Lung (tissue), 17 donors: ENCODE measurements at places on chromosomes 4 and X. TPM values are rescaled to one million over a fixed set of nuclear protein-coding genes. Genes with fewer than 3 reads are reported as not detected.

The ASMT gene
- 0.37 TPM for polyA plus RNA-seq

- H3K27me3 ChIP-seq: no peaks in the 10 kb centered on the region
- H3K36me3 ChIP-seq: no peaks in the 10 kb centered on the region
- peak overlapping the region; percentile 91 for H3K27ac ChIP-seq
- DNase-seq: no peak
Measured at GRCh38 chr4:118905566-118905965, 16.9 kb downstream of the SYNPO2 start.

The SHISA3 gene
- polyA plus RNA-seq: 1.00 TPM

The CLGN gene
- 0.87 TPM for polyA plus RNA-seq

- peak; percentile 38 for DNase-seq
- peaks cover 5% of the 10 kb centered on the region for H3K4me1 ChIP-seq
- no peaks in the 10 kb centered on the region for H3K36me3 ChIP-seq
Measured at GRCh38 chr4:20341134-20341738, 89.5 kb downstream of the SLIT2 start.

DNA sequence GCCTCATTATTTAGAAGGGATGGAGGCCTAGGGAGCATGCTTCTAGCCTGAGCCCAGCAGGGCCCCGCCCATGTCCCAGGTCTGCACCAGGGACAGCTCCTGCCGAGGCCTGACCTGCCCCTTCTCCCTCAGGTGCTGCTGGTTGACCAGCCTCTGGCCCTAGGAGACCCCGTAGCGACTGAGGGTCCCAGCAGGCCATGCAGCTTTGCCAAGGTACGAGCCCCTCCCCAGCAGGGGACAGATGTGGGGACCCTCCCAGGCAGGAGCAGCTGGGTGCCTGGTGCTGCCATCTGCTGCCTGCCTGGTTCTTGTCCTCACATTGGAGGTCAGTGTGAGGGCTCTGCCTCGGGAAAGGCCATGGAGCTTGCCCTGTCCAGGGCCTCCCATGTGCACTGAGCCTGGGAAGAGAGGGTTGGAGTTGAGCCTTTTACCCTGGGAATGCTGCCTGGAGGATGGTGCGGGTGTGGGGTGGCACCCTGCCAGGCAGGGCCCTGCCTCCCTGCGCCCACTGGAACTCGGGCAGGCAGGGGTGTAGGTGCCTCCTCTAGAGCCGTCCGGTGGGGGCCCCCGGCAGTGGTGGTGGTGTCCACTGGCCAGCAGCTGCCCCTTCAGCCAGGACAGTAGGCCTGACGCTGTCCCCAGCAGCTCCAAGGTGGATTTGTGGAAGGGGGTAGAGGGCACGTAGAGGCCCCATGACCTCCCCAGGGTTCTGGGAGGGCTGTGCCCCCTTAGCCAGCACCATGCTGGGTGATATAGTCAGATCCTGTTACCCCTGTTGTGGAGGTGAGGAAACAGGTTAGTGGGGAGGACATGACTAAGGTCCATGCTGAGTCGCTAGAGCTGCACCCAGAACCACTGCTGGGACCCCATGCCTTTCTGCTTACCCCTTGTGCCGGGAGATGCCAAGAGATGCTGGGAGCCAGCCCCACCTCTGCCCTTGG is 2.2 kb upstream of the MSANTD1 start:
- no peak for DNase-seq
- no peak overlapping the region for H3K4me3 ChIP-seq
- H3K36me3 ChIP-seq: no peaks in the 10 kb centered on the region
- no peaks in the 10 kb centered on the region for H3K27me3 ChIP-seq

GRCh38 chr4:95249426-95250021 is 299.2 kb downstream of the UNC5C start:
- H3K27ac ChIP-seq: no peak overlapping the region
- no peaks in the 10 kb centered on the region for H3K36me3 ChIP-seq
- H3K4me1 ChIP-seq: no peaks in the 10 kb centered on the region
- H3K27me3 ChIP-seq: no peaks in the 10 kb centered on the region
- no peak for DNase-seq

DNA sequence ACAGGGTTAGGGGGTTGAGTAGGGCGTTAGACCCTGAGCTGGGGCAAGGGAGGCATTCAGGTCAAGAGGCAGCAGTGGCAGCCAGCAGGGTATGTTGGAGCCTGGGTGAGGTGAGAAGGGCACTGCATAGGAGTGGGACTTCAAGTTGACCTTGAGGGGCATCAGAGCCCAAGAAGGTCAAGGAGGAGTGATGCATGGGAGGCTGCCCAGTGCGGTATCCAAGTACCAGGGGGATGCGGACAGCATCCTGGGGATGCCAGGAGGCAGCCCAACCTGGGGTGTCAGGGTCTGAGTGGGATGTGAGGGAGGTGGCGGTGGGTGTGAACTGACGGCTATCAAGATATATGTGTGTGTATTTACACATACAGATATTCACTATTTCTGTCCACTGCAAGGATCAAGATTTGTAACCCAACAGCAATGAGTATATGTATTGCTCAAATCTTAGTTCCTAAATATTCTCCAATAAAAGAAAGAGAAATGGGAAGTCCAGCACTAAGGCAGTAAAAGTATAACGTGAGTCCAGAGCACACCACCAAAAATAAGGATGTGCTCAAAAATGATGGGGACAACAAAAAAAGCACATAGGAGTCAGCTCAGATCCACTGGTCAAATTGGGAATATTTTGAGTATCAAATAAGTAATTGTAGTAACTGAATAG is 9.8 kb upstream of the DCLK2 start:
- DNase-seq: no peak
- H3K4me1 ChIP-seq: no peaks in the 10 kb centered on the region
- H3K27ac ChIP-seq: no peak overlapping the region
- no peaks in the 10 kb centered on the region for H3K36me3 ChIP-seq

The CENPI gene
- 0.76 TPM for polyA plus RNA-seq

- no peaks in the 10 kb centered on the region for H3K4me1 ChIP-seq
- peaks cover 9% of the 10 kb centered on the region for H3K27me3 ChIP-seq
- no peaks in the 10 kb centered on the region for H3K36me3 ChIP-seq
- DNase-seq: peak; percentile 16
Measured at GRCh38 chrX:23394421-23394820, 59.8 kb downstream of the PTCHD1 start.

DNA sequence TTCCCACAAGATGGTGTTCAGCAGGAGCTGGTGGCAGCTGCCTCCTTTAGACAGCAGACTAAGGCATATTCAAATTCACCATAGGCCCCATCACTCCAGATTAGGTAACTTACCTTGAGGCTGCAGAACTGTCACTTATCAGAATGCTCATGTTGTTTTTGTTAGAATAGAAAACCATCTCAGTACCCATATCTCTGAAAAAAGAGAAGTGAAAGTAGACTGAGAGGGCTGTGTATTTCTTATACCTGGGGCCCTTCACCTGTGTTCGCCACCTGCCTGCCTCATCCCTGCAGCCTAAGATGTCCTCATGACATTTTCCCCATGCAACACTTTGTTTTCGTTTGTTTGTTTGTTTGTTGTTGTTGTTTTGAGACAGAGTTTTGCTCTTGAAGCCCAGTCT is 32.9 kb upstream of the SPRY1 start:
- no peaks in the 10 kb centered on the region for H3K4me1 ChIP-seq
- H3K27me3 ChIP-seq: no peaks in the 10 kb centered on the region
- H3K4me3 ChIP-seq: no peak overlapping the region
- no peak overlapping the region for H3K27ac ChIP-seq

The RS1 gene
- polyA plus RNA-seq: 2.7 TPM

- no peak overlapping the region for H3K4me3 ChIP-seq
- peaks cover 7% of the 10 kb centered on the region for H3K27me3 ChIP-seq
- peak; percentile 92 for DNase-seq
Measured at GRCh38 chr4:54226404-54227255, 2.5 kb upstream of the PDGFRA start.

DNA sequence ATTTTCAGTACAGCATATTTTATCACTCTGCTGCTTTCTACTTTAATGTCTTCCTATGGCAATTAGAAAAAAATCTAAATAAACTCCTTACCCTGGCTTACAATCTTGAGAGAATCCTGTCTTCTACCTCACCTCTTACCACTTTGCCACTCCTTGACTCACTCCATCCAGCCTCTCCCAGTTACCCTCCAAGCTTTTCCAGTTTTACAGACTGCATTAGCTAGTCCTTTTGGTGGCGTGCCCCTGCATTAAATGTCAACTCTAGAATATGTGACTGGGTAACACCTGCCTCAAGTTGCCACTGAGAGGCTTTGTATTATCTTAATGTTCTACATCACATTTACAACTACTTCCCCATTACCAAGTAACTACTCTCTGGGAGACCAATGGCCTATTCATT is 7.5 kb upstream of the CDKL2 start:
- no peak overlapping the region for H3K27ac ChIP-seq
- no peak overlapping the region for H3K4me3 ChIP-seq
- no peaks in the 10 kb centered on the region for H3K4me1 ChIP-seq
- no peak for DNase-seq

- no peaks in the 10 kb centered on the region for H3K36me3 ChIP-seq
- H3K4me1 ChIP-seq: no peaks in the 10 kb centered on the region
- DNase-seq: no peak
- H3K4me3 ChIP-seq: no peak overlapping the region
- no peak overlapping the region for H3K27ac ChIP-seq
Measured at GRCh38 chrX:117838581-117839331, 277.9 kb downstream of the KLHL13 start.

DNA sequence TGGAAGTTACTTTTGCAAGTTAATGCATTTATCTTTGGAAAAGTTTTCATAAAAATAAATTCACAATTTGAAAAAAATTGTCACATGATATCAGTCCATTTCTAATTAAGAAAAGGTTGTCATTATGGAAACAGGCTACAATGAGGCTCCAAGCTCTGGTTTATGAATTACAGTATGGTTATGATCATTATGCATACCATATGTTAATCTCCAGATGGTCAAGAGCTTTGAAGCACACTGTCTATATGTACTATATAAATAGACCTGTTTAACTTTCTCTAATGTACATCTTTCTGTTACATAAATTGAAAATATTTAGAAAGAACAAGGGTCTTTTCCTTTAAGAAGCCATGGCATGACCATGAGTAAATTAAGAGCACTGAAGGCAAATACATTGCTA is 2338.8 kb downstream of the PCDH7 start:
- H3K27ac ChIP-seq: no peak overlapping the region
- no peaks in the 10 kb centered on the region for H3K27me3 ChIP-seq
- H3K4me1 ChIP-seq: no peaks in the 10 kb centered on the region
- DNase-seq: no peak
- no peak overlapping the region for H3K4me3 ChIP-seq

DNA sequence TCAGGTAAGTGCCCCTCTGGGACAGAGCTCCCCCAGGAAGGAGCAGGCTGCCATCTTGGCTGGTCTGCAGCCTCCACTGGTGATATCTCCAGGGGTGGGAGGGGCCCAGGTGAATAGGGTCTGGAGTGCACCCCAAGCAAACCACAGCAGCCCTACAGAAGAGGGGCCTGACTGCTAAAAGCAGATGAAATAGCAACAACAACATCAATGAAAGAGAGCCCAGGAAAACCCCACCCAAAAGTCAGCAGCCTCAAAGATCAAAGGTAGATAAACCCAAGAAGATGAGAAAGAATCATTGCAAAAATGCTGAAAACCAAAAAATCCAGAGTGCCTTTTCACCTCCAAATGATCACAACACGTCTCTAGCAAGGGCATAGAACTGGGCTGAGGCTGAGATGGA is 92.5 kb upstream of the PAGE3 start:
- peaks cover 4% of the 10 kb centered on the region for H3K27me3 ChIP-seq
- H3K36me3 ChIP-seq: no peaks in the 10 kb centered on the region
- no peak overlapping the region for H3K27ac ChIP-seq
- H3K4me1 ChIP-seq: no peaks in the 10 kb centered on the region
- DNase-seq: no peak

DNA sequence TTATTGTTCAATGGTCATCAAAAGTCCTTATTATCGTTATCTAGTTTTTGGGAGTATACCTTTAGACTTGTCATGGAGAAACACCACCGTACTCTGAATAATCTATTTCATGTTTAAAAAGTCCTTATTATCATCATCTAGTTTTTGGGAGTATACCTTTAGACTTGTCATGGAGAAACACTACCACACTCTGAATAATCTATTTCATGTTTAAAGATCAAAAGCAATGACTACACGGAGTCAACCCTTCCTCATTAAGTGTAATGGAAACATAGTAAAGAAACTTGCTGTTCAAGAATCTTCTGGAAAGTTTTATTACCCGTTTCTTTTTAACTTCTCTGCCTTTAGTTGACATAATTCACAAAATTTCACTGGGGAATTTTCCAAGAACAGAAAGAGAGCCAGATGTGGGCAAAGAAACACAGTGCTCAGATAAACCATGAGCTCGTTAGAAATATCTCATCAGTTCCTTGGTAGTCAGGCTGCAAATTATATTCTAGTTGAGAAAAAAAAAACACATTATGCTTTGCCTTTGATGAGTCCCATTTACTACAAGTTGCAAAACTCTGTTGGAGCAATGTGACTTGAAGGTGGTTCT is 158.8 kb downstream of the AFAP1 start:
- no peaks in the 10 kb centered on the region for H3K36me3 ChIP-seq
- H3K4me3 ChIP-seq: no peak overlapping the region
- peaks cover 16% of the 10 kb centered on the region for H3K4me1 ChIP-seq
- DNase-seq: no peak
- H3K27ac ChIP-seq: peak overlapping the region; percentile 77
- no peaks in the 10 kb centered on the region for H3K27me3 ChIP-seq

The CSAG1 gene
- not detected for polyA plus RNA-seq

DNA sequence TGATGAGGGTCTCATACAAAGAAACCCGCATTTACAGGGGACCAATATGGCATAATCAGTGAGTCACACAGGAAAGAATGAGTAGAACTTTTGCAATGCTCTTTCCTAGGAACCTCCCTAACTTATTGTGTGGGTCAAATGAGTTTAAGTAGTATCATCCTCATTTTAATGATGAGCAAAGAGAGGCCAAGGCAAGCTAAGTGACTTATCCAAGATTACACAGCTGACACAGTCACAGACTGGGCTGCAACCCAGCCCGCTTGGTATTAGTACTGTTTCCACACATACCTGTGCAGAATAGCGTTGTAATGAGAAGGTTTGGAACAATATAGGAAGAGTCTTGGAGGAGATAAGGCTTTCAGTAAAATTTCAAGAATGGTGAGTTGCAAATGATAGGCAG is 91.0 kb upstream of the PPP1R2C start:
- no peak overlapping the region for H3K27ac ChIP-seq
- no peak for DNase-seq
- peaks cover 7% of the 10 kb centered on the region for H3K27me3 ChIP-seq
- H3K4me3 ChIP-seq: no peak overlapping the region
- H3K4me1 ChIP-seq: no peaks in the 10 kb centered on the region

DNA sequence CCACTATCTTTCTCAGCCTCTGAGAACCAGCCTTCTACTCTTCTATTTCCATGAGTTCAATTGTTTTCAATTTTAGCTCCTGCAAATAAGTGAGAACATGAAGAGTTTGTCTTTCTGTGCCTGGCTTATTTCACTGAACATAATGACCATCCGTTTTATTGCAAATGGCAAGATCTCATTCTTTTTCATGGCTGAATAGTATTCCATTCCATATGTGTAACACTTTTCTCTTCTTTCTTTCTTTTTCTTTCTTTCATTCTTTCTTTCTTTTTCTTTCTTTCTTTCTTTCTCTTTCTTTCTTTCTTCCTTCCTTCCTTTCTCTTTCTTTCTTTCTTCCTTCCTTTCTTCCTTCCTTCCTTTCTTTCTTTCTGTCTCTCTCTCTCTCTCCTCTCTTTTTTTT is 228.7 kb downstream of the SHOX start:
- DNase-seq: no peak
- no peaks in the 10 kb centered on the region for H3K4me1 ChIP-seq
- H3K27ac ChIP-seq: no peak overlapping the region
- H3K4me3 ChIP-seq: no peak overlapping the region
- H3K36me3 ChIP-seq: no peaks in the 10 kb centered on the region
- no peaks in the 10 kb centered on the region for H3K27me3 ChIP-seq
